ENCODE measurements at places on chromosomes 2 and 18.
A peak's percentile ranks its signal among the peaks of the same experiment; 100 is the strongest.

DNA sequence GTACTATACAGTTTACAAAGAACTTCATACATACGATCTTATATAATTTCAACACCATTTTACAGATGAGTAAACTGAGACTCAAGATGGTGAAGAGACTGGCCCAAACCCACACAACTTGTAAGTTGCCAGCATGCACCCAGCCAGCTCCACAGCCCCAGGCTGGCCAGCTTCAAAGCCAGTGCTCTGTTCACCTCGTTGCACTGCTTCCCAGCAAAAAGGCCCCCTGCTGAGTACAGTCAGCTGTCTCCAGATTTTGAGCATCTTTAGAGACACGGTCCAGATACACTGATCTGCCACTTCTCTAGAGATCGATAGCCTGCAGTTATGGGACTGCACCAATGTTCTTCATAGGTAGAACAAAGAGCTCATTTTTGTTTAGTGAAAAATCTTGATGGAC lies 257.2 kb upstream of the CHAC2 start:
- no peak for DNase-seq

GRCh38 chr2:121748202-121748601 lies 7.2 kb upstream of the TSN start:
- no peak for DNase-seq

DNA sequence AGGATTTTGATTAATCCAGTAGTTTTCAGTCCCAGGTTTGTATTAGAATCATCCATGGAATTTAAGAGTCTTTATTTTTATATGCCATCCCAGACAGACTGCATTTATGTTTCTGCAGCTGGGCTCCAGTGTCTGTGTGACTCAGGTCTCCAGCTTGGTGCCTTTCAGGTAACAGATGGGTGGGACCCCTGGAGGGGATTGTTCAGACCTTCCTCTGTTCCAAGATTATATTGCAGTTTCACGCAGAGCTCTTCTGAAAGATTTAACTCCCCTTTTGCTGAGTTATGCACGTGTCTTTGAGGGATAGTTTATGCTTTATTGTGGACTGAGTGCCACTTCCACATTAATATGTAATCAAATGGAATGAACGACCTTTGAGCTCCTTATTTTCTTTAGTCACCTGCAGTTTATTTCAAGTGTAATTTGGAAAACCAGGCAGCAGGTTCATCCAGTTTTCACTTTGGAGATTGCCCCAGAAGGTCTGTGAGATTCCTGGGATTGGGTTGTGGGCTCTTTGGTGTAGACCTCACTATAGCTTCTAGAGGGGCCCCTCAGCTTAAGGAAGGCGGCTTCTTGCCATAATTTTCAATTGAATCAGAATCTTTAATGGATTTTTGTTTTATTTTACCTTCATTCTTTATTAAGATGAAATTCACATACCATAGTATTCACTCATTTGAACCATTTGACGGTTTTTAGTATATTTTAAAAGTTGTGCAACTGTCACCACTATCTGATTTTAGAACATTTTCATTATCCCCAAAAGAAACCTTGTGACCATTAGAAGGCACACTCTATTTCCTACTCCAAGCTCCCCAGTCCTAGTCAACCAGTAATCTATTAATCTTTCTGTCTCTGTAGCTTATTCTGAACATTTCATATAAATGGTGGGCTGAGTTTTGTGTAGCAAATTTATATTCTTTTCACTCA lies 135.0 kb downstream of the WDSUB1 start:
- no peak for DNase-seq

DNA sequence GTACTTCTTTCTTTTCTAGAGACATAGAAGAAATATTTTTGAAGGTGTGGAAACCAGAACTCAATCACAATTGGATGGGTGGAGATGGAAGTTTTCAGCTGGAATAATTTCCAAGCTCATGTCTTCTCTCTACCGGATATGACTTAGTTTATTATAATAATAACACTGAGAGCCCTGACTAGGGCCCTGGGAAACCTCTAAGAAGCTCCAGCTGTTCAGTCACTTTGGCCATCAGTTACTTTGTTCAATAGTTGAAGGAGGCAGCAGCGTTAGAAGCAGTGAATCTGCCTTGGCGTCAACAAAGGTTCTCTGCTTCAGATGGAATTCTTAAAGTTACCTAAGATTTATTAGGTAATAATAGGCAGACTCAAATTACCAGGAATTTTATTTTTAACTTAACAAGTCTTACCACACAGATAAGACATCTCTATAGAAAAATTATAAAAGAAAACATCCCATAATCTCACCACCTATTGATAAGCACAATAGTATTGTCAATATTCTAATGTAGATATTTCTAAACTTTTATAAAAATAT lies 293.8 kb upstream of the CHAC2 start:
- no peak for DNase-seq

GRCh38 chr2:144539289-144539782 lies 19.4 kb upstream of the ZEB2 start:
- DNase-seq = no peak

DNA sequence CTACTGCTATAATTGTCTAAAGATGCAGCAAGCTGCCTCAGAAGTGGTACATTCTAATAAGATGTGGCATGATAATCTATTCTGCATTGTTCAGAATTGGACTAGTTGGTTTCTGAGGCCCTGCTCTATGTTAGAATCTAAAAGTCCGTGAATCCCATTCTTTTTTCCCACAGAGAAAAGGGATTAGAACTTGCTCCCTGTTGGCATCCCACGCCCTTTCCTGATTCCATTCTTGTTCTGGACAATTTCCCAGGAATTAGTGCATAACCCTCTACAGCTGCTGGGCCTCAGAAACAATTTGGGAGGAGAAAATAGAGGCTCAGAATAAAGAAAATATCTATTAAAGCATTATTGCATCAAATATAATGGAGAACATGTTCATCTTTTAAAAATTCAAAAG lies 282.7 kb downstream of the NRXN1 start:
- DNase-seq = no peak

- no peak for DNase-seq
Observed at GRCh38 chr2:150626934-150627411, 139.5 kb upstream of the RND3 start.

DNA sequence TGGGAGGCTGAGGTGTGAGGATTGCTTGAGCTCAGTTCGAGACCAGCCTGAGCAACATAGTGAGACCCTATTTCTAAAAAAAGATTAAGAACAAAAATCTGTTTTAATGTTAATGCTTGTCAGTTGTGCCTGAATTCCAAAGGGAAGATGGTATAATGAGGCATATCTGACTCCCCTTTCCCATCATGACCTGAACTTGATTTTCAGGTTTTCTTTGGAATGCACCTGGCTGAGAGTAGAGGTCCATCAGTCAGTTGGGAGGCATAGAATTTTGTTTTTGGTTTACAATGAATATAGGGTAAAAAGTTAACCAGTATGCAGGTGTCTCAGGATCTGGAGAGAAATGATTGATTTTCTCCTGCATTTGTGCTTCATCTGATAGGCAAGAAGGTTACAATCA lies 20.4 kb downstream of the RPIA start:
- DNase-seq = no peak

DNA sequence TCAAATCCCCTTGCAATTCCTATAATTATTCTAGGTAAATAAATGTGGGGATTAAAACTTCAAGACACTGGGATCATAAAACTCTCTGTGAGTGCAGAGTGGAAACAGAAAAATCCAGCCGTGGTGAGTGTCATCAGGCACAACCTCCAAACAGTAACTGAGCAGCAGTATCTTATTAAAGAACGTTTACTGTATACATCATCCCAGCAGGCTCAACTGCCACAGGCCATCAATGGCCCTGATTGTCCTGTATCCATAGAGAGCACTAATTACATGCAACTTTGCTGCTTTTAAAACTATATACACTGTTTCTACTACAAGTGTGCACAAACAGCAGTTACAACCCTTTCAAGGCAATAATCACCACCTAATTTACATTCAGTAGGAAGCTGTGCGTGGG lies 23.9 kb downstream of the GAREM1 start:
- no peak for DNase-seq

DNA sequence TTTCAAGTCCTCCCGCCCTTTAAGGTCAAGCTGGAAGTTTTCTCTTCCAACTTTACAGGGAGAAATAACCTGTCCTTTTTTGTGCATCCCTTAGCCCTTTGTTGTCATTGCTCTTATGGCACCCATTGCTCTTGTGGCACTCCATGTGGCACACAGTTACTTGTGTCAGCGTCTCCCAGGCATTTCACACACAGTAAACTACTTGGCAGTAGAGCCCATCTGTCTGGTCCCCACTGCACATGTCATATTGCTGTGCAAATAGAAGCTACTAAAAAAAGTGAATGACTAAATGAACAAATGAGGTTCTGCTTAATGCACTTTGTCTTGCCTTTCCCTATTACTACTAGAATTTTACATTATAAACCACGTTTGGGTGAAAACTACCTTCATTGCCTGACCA lies 149.3 kb downstream of the EML6 start:
- DNase-seq = no peak

- DNase-seq = no peak
Observed at GRCh38 chr2:70725505-70725904, 42.5 kb downstream of the ADD2 start.

GRCh38 chr18:57428221-57429150 lies 6.7 kb upstream of the ONECUT2 start:
- peak; percentile 41 for DNase-seq

GRCh38 chr2:55364189-55365055 lies 55.2 kb downstream of the CCDC88A start:
- no peak for DNase-seq

DNA sequence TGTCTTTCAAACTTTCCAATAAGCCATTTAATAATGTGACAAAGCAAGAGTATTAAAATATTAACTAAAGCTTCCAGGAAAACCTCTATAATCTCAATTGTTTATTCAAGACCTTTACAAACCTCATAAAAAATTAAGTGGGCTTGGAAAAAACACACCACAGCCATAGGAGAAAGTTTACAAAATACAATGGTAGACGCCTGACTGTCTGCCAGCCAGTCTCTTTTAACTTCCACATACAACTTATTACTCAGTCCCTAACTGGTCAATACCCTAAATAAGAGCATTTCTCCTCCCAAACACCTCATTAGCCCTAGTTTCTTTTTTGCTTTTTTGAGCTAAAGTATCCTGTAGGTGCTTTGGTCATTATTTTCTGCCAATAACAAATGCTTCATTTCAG lies 247.4 kb upstream of the CYP26B1 start:
- DNase-seq = no peak

- DNase-seq = no peak
Observed at GRCh38 chr18:33757037-33757436, 179.0 kb downstream of the ASXL3 start.

- DNase-seq = no peak
Observed at GRCh38 chr2:217934321-217935131, 68.3 kb downstream of the TNS1 start.

- no peak for DNase-seq
Observed at GRCh38 chr18:13429016-13429415, 210.5 kb downstream of the LDLRAD4 start.

- no peak for DNase-seq
Observed at GRCh38 chr2:120360307-120360855, 14.4 kb downstream of the INHBB start.

DNA sequence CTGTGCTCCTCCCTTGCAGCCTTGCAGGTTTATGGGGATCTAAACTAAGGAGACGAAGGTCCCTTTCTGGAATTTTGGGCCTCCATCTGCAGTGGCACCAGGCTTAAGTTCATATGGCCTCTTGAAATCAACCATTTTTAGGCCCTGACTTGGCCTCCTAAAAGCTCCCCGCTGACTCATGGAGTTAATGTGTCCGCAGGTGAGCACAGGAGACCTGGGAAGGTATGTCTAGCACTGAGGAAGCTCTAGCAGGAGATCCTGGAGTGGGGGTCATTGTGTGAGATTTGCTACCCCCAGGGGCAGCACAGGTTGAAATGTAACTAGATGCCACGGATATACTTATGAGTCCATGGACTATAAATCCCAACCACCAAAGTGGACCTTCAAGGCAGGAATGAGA lies 95.9 kb upstream of the CELF4 start:
- DNase-seq = no peak

GRCh38 chr2:139477618-139478017 lies 697.4 kb upstream of the NXPH2 start:
- no peak for DNase-seq

DNA sequence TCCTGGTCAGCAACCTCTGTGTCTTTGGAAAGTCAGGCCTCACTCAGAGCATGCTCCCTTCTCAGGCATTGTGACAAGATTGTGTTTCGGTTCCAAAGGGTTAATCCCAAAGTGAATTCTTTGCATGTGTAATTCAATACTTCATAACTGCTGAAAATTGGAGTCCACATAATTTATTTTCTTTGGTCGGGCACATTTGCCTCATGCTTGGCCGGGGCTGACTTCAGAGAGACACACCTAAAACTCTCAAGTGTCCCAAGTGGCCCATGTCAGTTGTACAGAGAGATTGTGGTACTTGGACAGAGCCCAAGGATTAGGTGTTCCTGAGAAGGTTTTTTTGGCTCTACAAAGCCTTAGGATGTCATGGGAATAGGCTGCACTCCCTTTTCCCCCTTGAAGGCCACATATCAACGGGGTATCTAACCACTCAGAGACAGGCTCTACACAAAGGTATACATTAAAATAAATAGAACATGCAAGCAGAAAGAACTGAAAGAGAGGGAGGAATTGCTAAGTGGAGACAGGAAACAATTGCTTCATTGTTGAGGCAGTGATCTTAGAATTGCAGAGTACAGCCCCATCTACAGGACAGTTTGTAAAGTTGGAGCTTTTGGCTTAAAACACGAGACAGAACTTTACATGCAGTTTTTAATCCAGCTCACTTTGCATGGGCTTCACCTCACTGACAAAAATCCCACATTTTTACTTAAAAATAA lies 1232.3 kb upstream of the ZEB2 start:
- no peak for DNase-seq

DNA sequence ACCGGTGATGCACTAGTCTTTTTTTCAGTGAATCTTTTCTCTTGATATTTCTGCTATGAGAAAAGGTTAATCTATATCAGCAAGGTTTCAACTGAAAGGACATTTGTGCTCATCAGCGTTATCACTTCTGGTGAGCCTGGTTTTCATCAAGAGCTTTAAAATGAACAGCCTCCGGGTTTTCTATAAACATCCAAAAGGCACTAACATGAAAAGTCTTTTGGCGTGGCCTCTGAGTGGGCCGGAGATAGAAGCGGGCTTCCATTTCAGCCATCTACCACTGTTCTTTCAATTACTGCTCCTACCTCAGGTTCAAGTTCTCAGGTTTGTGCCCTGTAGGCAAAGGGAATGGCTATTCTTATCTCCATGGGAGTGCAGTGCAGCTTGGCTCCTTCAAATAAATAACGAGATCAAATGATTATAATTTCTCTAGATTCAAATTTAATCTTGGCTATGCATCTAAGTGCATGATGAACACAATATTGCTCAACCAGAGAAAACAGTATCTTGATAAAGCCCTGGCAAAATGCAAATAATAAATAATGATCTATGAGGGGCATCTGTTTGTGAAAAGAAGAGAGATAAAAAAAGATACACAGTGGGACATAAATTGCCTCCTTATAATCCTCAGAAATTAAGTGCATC lies 314.8 kb downstream of the CDH2 start:
- DNase-seq = no peak

DNA sequence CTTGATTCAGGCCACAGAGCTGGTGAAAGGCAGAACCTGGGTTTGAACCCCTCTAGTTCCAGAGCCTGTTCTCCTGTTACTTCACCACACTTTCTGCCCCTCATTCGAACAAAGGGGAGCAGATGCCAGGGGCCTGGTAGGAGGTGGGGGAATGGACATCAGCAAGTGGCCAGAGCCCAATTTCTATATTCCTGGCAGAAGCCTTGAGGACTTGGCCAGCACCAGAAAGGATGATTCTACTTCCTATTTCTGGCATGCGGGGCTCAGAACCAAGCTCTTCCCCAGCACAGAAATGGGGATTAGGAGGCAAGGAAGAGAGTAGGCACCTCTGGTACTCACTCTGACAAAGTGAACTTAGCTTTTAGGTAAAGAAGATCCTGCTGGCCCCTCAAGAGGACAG lies 49.3 kb downstream of the ADD2 start:
- no peak for DNase-seq

Data from progenitor cell of endocrine pancreas (in vitro differentiated cells).